ENCODE measurements at places on chromosomes 3 and 15. TPM values are rescaled to one million over a fixed set of nuclear protein-coding genes. Genes with fewer than 3 reads are reported as not detected.

DNA sequence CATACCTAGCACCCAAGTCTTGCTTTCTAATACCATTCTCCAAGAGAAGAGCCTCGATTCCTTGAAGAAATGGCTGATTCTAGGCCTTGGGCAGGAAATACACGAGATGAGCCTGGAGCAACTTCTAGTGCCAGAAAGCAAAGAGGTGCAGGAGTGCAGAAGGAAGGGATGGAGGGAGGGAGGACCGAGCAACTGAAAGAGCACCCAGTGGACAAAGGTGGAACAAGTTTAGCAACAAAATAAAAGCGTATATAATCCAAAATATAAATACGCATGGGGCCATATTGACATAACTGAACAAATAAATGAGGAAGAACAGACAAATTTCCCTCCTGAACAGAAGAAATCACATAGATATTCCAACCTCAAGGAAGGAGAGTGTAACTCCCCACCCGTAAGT, 34.4 kb downstream of the CHSY1 start:
- DNase-seq = no peak
- H3K27ac ChIP-seq = no peak overlapping the region

- H3K4me3 ChIP-seq = no peak overlapping the region
- H3K36me3 ChIP-seq = no peaks in the 10 kb centered on the region
- DNase-seq = no peak
- H3K4me1 ChIP-seq = no peaks in the 10 kb centered on the region
These were observed 134.9 kb downstream of the EPHB1 start for GRCh38 chr3:134929976-134930375.

DNA sequence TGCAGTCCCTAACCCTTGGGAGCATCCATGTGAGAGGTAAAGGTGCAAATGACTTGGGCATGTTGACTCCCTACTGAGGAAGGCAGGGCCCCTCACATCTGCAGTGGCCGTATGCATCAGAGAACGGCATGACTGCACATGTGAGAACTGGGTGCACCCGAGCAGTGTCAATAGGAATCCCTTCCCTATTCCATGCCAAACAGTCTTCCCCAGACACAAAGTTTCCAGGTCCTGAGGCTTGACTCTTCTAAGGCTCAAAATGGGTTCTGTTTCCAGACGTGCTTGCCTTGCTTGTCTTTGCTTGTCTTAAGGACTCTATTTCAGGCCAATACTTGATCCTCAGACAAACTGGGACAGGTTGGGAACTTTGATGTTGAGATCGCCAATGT, 20.5 kb upstream of the ANPEP start:
- no peak for DNase-seq
- peaks cover 13% of the 10 kb centered on the region for H3K4me1 ChIP-seq
- H3K27ac ChIP-seq = no peak overlapping the region
- peaks cover 13% of the 10 kb centered on the region for H3K36me3 ChIP-seq
- H3K27me3 ChIP-seq = no peaks in the 10 kb centered on the region

GRCh38 chr3:152258448-152259393, 10.0 kb upstream of the MBNL1 start:
- peak overlapping the region; percentile 91 for H3K27ac ChIP-seq
- no peak for DNase-seq
- no peaks in the 10 kb centered on the region for H3K27me3 ChIP-seq
- H3K4me1 ChIP-seq = peaks cover 74% of the 10 kb centered on the region
- H3K36me3 ChIP-seq = peaks cover 40% of the 10 kb centered on the region

- no peaks in the 10 kb centered on the region for H3K27me3 ChIP-seq
- no peak for DNase-seq
- no peak overlapping the region for H3K27ac ChIP-seq
- H3K4me1 ChIP-seq = no peaks in the 10 kb centered on the region
- no peak overlapping the region for H3K4me3 ChIP-seq
- H3K36me3 ChIP-seq = peaks cover 9% of the 10 kb centered on the region
These were observed 50.6 kb downstream of the SUMF1 start for GRCh38 chr3:4416427-4416945.

DNA sequence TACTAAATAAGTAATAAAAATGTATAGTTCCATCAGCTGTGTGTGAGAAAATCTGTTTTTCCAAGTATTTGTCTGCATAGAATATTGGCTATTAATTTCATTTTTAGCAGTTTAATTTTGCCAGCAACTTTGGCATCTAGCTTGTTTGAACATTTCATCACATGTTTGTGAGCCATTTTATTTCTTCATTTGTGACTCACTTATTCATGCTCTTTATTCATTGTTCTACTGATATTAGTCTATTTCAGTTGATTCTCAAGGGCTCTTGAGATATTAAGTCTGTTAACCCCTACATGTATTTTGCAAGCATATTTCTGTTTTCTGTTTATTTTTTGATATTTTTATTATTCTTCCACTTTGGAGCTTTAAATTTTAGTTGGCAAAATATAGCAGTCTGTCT, 74.0 kb upstream of the PHLDB2 start:
- H3K4me1 ChIP-seq = no peaks in the 10 kb centered on the region
- no peaks in the 10 kb centered on the region for H3K36me3 ChIP-seq
- no peak overlapping the region for H3K4me3 ChIP-seq
- H3K27ac ChIP-seq = no peak overlapping the region

DNA sequence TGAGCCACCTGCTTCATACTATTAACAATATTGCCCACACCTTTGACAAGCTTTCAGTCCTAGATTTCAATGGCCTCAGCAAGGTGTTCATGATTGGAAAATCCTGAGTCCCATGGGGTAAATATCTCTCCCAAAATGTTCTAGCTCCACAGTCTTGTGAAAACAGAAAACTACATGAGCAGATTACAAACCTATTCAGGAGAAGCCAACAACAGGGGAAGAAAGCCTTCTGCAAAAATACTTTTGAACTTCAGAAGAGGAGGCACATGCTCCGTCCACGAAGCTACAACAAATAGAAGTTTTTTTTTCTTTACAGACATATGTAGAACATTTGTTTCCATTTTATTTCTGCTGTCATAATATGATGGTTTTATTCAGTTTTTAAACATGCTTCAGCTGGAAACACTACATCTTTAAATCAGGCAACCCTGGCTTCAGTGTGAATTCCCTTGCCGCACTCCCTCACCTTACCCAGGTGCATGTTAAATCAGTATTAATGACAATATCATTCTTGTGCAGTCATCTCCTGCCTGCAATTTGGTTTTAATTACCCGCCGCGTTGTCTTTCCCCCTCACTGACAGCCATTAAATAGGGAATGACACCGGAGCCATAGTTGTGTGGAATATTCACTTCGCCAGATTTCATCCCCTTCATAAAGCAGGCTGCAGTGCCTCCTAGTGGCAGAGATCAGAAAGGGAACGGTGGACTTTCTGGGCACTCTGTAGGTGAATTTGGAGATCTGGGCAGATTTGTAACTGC, 725.5 kb upstream of the ARRDC4 start:
- H3K36me3 ChIP-seq = no peaks in the 10 kb centered on the region
- H3K27ac ChIP-seq = no peak overlapping the region
- no peaks in the 10 kb centered on the region for H3K4me1 ChIP-seq
- H3K27me3 ChIP-seq = no peaks in the 10 kb centered on the region

The RPL29 gene
- 1,089 TPM for total RNA-seq

The MKRN2 gene
- total RNA-seq = 25.2 TPM

The TM4SF4 gene
- total RNA-seq = not detected

The CCDC54 gene
- not detected for total RNA-seq

The ALDH1A2 gene
- total RNA-seq = 0.62 TPM

The DOCK3 gene
- total RNA-seq = 3.3 TPM

Data from activated naive CD8-positive, alpha-beta T cell treated with anti-CD3 and anti-CD28 coated beads, Interleukin-2, amount 10 ng/mL, durations not matched to agents 7 days and 5 days (primary cell).